ENCODE measurements at places on chromosomes 4 and X. TPM values are rescaled to one million over a fixed set of nuclear protein-coding genes. Genes with fewer than 3 reads are reported as not detected.

The SUPT20HL1 gene
- total RNA-seq: not detected

DNA sequence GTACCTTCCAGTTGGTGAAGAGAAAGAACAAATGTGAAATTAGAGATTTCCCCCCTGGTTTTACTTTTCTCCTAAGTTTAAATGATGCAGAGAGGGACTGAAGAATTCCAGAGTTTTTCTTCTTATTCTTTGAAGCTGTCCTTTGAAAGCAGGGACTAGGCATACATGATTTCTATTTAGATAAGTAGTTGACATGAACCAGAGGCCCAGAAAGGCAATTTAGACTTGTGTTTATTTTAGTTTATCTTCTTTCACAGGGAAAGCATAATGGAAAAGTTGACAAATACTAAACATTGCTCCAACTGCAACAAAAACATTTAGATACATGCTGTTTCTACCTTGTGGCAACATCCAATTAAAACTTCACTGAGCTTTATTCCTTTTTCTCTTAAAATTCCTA lies 32.0 kb downstream of the PTPN13 start:
- DNase-seq: no peak

GRCh38 chrX:37679888-37680287 lies 5.7 kb upstream of the XK start:
- DNase-seq: no peak

DNA sequence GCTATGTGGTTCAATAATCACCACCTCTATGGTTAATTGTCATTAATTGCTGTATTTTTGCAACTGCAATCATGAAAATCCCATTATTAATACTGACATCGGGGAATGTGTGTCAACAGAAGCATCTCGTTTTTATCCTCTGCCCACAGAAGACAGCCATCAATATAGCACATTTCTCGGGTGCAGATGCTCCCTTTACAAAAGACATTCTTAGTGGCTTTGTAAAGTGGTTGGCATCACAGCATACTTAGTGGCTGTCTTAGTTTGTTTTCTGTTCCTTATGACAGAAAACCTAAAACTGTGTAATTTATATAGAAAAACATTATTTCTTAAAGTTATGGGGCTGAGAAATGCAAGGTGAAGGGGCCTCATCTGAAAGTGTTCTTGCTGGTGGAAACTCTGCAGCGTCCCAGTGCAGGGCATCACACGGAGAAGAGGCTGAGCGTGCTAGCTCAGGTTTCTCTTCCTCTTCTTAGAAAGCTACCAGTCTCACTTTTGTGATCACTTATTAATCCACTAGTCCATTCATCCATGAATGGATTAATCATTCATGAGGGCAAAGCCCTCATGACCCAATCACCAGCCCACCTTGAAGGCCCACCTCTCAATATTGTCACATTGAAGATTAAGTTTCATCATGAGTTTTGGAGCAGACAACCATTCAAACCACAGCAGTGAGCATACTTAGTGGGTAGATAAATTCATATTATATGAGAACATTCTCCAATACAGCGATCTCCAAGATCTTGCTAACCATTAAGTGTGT lies 1067.7 kb upstream of the PABPC4L start:
- DNase-seq: no peak

DNA sequence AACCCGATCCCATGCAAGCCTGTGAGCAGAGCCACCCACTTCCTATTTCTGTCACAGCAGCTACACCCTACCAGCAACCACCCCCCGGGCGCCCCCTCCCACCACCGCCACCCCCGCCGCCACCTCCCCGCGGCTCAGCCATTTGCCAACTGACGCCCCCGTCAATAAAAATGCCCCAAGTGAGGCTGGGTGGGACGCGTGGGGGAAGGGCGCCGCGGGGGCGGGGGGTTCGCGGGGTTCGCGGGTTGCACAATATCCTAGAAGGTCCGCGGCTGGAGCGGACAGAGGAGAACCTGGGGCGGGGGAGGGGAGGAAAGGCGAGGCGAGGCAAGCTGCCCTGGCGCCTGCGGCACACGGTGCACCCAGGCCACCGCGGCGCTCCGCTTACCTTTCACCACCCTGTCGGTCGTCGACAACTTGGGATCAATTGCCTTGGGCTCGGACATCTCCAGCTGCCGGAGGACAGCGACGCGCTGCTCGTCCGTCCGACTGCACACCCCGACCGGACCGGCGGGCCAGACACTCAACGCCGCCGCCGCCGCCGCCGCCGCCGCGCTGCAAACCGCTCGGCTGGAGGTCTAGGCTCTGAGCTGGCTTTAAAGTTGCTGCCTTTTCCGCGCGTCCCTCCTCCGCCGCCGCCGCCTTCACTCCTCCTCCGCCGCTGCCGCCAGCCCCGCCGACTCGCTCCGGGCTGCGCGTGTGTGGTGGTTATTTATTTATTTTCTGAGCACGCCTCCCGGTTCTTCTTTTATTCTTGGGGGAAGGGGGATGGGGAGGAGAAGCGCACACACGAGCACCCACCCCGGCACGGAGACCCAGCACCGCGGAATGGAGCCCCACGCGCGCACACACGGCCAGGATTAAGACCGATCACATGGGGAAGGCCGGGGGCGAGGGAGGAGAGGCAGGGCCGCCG lies 717 bp downstream of the PPP3CA start:
- DNase-seq: peak; percentile 74

The MXRA5 gene
- total RNA-seq: not detected

The MAGEA1 gene
- not detected for total RNA-seq

The PTPN13 gene
- total RNA-seq: 0.35 TPM

The LEF1 gene
- 325 TPM for total RNA-seq

Measured in CD8-positive, alpha-beta T cell (primary cell).